ENCODE measurements at places on chromosomes 1 and 21. TPM values are rescaled to one million over a fixed set of nuclear protein-coding genes. Genes with fewer than 3 reads are reported as not detected.

- no peak for DNase-seq
Measured at GRCh38 chr1:98086796-98087441, 166.1 kb upstream of the DPYD start.

- no peak for DNase-seq
Measured at GRCh38 chr1:181809991-181810545, 251.4 kb downstream of the ZNF648 start.

GRCh38 chr1:208524376-208524775, 280.2 kb upstream of the PLXNA2 start:
- no peak for DNase-seq

- no peak for DNase-seq
Measured at GRCh38 chr1:111864862-111865261, 109.2 kb downstream of the DDX20 start.

GRCh38 chr1:229479660-229480399, 28.3 kb downstream of the NUP133 start:
- DNase-seq: no peak

DNA sequence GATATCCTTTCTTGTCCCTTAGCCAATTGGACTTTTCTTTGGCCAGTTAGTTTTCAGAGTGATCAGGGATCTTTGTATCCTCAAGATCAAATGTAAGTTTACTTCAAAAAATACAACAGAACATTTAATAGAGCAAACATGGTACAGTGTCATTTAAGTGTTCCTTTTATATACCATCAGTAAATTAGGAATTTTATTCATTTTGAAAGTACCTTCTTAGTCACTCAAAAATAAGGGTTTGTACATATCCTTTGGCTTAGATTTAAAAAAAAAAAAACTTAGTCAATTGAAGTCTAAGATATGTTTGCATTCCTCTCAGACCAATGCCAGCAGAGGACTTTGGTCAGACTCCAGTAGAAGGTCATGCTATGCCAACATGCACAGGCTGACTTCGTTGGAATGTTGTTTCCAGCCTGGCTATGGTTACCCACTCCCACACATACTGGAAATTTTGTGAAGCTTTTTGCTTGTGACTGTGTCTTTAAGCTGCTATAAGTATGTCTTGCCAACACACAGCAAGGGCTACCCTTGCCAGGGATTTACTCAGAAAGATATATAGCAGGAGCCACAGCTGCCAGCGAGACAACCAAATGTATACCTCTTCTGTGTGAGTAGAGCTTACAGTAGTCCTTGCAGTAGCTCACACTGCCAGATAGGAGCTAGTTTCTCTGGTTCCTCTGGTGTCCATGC, 81.5 kb upstream of the LRIF1 start:
- DNase-seq: no peak

DNA sequence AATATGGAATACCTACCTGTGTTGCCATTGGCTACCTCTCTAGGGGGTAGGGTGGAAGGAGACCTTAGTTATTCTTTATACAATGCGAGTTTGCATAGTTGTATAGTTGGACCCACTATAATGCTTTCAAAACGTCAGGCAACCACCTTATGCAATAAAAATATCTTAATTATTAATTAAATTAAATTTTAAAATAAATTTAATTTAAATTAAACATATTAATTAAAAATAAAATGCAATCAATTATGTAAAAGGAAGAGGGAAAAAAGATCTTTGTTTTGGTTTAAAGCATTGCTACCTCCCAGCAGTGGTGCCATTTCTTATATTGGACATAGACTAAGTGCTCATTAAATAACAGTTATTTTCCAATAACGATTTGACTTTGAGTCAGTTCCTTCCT, 22.3 kb downstream of the GPA33 start:
- DNase-seq: no peak

- DNase-seq: no peak
Measured at GRCh38 chr21:44054710-44055109, 42.6 kb downstream of the TRAPPC10 start.

- no peak for DNase-seq
Measured at GRCh38 chr1:47839433-47839760, 157.8 kb downstream of the TRABD2B start.

DNA sequence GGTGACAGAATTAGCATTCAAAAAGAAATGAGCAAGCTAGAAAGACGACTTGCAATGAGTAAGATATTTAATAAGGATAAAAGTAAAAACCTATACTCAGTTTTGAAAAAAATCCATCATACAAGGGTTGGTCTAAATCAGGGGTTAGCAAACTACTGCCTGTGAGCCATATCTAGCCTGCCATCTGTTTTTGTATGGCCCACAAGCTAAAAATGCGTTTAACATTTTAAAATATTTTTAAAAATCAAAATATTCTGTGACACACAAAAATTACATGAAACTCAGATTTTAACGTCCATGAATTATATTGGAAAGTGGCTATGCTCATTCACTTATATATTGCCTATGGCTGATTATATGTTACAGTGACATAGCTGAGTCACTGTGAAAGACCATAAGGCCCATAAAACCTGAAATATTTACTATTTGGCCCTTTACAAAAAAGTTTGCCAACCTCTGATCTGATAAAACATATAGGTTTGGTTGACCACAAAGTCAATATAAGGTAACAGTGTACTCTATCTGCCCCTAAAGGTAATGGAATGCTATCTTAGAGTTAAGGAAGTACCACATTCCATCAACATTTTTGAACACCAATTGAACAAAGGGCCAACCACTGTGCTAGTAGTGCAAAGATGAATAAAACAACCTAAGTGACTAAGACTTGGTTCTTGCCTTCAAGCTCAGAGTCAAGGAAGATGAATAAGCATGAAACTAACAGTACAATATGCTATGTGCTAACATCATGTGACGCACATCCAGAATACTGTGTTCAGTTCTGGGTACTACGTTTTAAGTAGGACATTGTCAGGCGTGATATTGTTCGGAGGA, 3.2 kb downstream of the IFT25 start:
- no peak for DNase-seq

NBPF4 gene
- not detected for total RNA-seq

CENPF gene
- total RNA-seq: under 0.01 TPM

OR2T3 gene
- total RNA-seq: not detected

PRAMEF25 gene
- total RNA-seq: not detected

PLCH2 gene
- 0.21 TPM for total RNA-seq

MPZL1 gene
- total RNA-seq: 150 TPM
